ENCODE measurements at places on chromosomes 3 and 15. TPM values are rescaled to one million over a fixed set of nuclear protein-coding genes. Genes with fewer than 3 reads are reported as not detected.

Gene BCHE
- total RNA-seq = 0.27 TPM

Gene MESP1
- total RNA-seq = 1.7 TPM

DNA sequence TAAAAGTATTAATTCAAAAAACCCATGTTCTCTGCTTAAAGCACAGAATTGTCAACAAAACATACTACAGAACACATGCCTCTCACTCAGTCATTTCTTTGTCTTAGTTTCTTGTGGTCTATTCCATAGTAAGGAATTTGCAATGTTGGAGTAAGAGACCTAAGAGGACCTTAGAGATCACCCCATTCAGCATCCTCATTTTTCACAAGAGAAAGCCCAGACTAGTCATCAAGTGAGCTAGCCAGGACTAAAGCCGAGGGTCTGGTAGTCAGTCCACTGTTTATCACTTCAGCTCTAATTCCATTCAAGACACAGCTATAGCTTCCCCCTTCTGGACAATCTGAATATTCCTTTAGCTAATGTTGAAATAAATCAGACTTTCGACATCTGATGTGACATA, 601.1 kb downstream of the FHIT start:
- H3K27me3 ChIP-seq = no peaks in the 10 kb centered on the region
- H3K27ac ChIP-seq = no peak overlapping the region
- H3K36me3 ChIP-seq = no peaks in the 10 kb centered on the region
- H3K4me3 ChIP-seq = no peak overlapping the region
- no peak for DNase-seq
- H3K4me1 ChIP-seq = no peaks in the 10 kb centered on the region

DNA sequence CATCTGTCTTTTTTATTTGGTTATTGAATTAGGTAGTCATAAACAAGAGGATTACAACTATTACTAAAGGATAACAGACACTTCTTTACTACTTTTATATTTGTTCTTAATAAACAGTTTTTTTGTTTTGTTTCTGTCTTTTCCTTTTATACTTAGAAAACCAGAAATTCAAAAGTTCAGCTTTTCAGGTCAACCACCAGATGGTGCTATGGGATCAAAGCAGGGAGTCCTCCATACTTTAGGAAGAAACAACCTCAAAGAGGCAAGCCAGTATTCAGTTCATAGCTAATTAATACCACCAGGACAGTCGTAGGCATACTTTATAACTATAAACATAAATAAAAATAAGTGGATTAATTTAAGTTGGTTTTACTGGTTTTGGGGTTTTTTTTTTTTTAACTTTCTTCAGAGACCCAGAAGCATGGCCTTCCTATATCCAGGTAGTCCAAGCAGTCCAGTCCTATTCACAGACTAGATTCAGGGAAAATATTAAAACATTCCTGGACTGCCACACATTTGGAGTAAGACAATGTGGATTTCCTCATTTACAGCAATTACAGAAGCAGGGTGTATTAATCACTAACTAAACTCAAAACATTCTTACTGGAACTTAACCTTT, 16.0 kb upstream of the EID1 start:
- H3K4me1 ChIP-seq = no peaks in the 10 kb centered on the region
- no peak overlapping the region for H3K27ac ChIP-seq
- H3K4me3 ChIP-seq = no peak overlapping the region
- DNase-seq = peak; percentile 58
- no peaks in the 10 kb centered on the region for H3K27me3 ChIP-seq
- no peaks in the 10 kb centered on the region for H3K36me3 ChIP-seq

Gene PCOLCE2
- total RNA-seq = not detected

DNA sequence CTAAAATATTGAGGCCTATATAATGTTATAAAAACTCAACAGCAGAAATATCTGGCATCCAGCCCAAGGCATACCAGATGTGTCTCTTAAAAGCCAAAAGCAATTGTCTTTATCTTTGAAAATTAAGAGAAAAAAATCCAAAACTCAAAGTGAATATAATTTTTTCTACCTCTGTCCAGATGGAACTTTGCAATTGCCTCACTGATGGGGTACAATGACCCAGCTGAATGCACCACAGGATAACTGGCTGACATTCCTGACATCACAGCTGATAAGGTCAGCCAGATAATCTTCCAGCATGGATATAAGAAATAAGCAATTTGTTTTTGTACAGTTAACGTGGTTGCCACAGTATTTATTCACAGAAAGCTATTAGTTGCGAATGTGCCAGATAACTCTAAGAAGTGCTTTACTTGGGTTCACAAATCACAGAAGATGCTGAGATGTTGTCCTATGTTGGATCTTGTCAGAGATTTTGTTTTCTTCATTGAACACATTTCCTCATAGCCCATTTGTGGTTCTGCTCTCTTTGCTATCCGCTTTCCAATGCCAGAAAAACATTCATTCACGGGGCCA, 566.9 kb upstream of the CCDC54 start:
- peak; percentile 32 for DNase-seq
- peaks cover 12% of the 10 kb centered on the region for H3K4me1 ChIP-seq
- H3K27me3 ChIP-seq = no peaks in the 10 kb centered on the region
- H3K27ac ChIP-seq = no peak overlapping the region
- H3K36me3 ChIP-seq = no peaks in the 10 kb centered on the region

Gene MED12L
- total RNA-seq = 0.23 TPM

Gene MUSTN1
- total RNA-seq = 2.2 TPM

DNA sequence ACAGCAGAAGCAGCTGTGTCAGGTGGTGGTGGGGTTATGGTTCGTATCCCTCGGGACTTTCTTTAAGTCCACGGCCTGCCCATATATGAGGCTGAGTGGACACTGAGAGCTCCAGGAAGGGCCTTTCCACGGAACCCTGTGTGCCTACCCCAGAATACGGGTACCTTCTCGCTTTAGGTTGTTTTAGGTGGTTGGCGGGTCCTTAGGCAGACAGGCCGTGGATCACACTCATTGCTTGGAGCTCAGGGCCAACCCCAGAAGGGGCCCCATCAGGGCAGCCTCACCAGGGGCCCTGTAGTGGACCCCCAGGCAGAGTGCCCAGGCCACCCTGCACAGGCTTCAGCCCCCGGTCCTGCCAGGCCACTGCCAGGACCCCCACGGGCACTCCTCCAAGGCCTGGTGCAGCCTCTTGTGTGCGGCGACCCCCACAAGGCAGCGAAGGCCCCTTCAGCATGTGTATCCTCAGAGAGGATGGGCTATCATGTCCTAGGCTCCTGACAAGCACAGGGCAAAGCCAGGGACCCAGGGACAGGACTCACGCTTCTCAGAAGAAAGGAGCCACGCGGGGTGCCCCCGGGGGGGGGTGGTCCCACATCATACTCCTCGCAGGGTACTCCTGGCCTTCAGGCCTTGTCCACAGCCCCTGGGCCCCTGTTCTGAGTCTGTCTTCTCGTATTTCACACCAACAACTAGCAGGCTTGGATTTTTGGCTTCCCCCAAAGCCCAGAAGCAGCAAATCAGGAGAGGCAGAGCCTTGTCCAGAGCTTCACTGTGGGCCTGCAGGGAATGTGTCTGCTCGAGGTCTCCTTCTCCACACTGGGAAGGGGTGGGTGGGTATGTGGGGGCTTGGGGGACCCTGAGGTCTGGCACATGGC, 93.4 kb downstream of the LRRK1 start:
- no peaks in the 10 kb centered on the region for H3K36me3 ChIP-seq
- DNase-seq = no peak
- H3K27me3 ChIP-seq = no peaks in the 10 kb centered on the region
- H3K27ac ChIP-seq = no peak overlapping the region
- H3K4me3 ChIP-seq = no peak overlapping the region
- peaks cover 2% of the 10 kb centered on the region for H3K4me1 ChIP-seq

GRCh38 chr3:13785853-13786436, 93.9 kb downstream of the WNT7A start:
- no peak overlapping the region for H3K27ac ChIP-seq
- H3K36me3 ChIP-seq = no peaks in the 10 kb centered on the region
- H3K4me1 ChIP-seq = no peaks in the 10 kb centered on the region
- H3K4me3 ChIP-seq = no peak overlapping the region
- no peaks in the 10 kb centered on the region for H3K27me3 ChIP-seq

Gene AGTR1
- not detected for total RNA-seq

DNA sequence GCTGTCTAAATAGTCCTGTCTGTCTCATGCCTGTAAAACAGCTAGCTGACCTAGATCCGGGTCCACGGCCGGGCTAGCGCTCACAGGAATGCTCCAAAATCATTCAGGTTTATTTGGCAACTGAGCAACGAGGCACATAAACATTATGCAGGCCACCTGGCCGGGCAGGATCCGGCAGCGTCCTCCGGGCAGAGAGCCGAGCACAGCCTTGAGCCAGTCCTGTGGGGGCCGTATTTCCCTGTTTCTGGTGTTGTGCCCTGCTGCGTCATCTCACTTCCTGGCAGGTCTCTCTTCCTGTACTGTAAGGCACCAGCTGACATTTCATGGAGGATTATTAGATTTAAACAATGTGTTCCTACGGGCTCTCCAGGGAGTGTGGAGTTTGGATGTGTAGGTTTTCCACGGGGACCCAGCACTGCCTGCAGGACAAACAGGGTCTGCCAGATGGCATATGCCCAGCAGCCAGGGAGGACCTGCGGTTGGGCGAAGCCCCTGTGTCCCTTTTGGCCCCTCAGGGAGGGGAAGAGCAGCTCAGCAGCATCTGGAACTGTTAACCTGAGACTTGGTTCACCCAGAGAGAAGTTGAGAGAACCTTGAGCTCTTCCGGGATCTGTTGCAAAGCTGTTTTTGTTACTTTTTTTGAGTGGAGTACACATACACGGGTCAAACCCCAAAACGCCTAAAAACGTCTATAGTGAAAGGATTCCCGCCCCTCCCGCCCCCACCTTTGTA, 16.6 kb upstream of the LRRK1 start:
- H3K27ac ChIP-seq = peak overlapping the region; percentile 81
- no peaks in the 10 kb centered on the region for H3K36me3 ChIP-seq
- no peaks in the 10 kb centered on the region for H3K27me3 ChIP-seq
- DNase-seq = peak; percentile 90

DNA sequence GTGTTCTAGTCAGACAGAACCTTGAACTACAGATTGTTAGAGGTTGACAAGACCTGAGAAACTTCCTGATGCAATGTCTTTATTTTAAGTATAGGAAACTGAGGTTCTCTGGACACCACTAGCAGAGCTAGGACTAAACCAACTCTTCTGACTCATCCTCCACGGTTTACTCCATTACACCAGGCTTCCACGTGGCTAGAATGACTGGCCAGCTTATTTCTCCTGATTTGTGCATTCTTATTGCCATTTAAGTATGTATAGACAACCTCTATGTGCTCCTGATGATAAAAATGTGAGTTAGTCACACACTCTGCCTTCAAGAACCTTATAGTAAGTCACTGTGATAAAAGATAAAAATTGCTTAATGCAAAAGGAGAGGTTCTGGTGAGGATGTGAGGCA, 182.7 kb downstream of the MEX3B start:
- no peak overlapping the region for H3K27ac ChIP-seq
- H3K4me1 ChIP-seq = no peaks in the 10 kb centered on the region
- no peaks in the 10 kb centered on the region for H3K27me3 ChIP-seq
- no peaks in the 10 kb centered on the region for H3K36me3 ChIP-seq

DNA sequence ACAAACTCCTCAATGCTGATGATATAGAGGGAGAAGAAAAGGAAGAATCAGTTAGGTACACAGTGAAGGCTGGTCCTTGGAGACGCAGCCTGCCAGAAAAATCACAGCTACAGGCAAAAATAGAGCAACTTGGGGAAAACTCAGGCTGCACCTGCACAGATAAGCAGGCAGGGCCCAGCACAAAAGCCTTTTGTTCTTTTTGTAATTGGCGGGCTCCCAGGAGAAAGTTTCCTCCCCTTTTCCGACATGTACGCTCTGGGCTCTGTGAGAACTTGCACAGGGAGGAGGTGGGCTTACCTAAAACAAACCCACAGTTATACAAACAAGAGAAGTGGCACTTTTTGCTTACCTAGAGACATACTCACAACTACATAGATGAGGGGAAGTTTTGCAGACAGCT, 813.4 kb upstream of the EPHA6 start:
- no peak overlapping the region for H3K27ac ChIP-seq
- no peaks in the 10 kb centered on the region for H3K27me3 ChIP-seq
- no peaks in the 10 kb centered on the region for H3K36me3 ChIP-seq
- H3K4me1 ChIP-seq = no peaks in the 10 kb centered on the region
- no peak overlapping the region for H3K4me3 ChIP-seq

GRCh38 chr3:172685331-172686214, 25.3 kb downstream of the NCEH1 start:
- no peaks in the 10 kb centered on the region for H3K36me3 ChIP-seq
- no peak for DNase-seq
- H3K27ac ChIP-seq = no peak overlapping the region
- H3K4me1 ChIP-seq = no peaks in the 10 kb centered on the region

Gene LARP6
- total RNA-seq = 16.9 TPM

Gene ACKR2
- not detected for total RNA-seq

DNA sequence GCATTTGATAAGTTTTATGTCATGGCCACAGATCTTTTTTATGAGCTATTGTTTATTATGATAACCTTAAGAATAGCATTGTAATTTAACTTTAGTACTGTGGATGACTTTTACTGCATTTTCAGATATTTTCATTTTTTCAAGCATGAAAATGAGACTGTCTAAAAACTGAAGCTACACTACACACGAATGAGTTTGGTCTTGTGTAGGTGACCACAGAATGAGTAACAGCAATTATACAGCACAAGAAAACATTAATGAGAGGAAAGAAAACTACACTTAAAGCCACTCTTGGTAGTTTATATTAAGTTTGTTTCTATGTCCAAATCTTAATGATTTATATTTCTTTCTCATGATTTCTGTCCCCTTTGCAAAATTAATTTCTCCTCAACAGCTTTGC, 809.2 kb downstream of the NAALADL2 start:
- H3K27ac ChIP-seq = no peak overlapping the region
- H3K4me3 ChIP-seq = no peak overlapping the region
- H3K36me3 ChIP-seq = no peaks in the 10 kb centered on the region
- no peak for DNase-seq
- no peaks in the 10 kb centered on the region for H3K4me1 ChIP-seq

Gene PIF1
- total RNA-seq = 52.7 TPM

DNA sequence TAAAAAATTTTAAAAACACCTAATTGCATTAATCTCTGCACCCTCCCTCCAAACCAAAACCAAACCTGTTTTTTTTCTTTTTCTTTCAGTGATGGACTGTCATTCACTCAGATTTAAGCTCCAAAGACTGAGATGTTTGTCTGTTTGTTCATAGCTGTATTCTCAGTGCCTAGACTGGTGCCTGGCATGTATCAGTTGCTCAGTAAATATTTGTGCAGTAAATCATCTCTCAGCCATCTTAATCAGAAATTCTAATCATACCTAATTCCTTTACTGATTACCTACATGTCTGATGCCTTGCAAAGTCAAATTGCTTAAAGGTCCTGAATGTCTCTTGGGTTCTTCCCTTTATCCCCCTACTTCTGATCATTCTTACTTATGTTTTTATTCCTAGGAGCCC, 138.8 kb downstream of the ZNF609 start:
- DNase-seq = no peak
- H3K4me3 ChIP-seq = no peak overlapping the region
- H3K36me3 ChIP-seq = no peaks in the 10 kb centered on the region
- no peaks in the 10 kb centered on the region for H3K27me3 ChIP-seq

- H3K36me3 ChIP-seq = no peaks in the 10 kb centered on the region
- H3K4me1 ChIP-seq = peaks cover 9% of the 10 kb centered on the region
- DNase-seq = no peak
Measured at GRCh38 chr15:74614744-74615507, 710 bp upstream of the CLK3 start.

- no peak overlapping the region for H3K27ac ChIP-seq
- DNase-seq = no peak
- H3K36me3 ChIP-seq = no peaks in the 10 kb centered on the region
- no peaks in the 10 kb centered on the region for H3K27me3 ChIP-seq
Measured at GRCh38 chr3:150740733-150741496, 22.1 kb downstream of the SIAH2 start.

All from endothelial cell of umbilical vein (primary cell).